A549 treated with DMSO at 1 μM for 4 hours (cell line): ENCODE measurements at places on chromosomes 4 and X. TPM values are rescaled to one million over a fixed set of nuclear protein-coding genes. Genes with fewer than 3 reads are reported as not detected.

Gene GPR78
- 0.22 to 0.26 TPM (median 0.23 TPM) in 3 of 5 replicates, not detected in the others for total RNA-seq

Gene IDS
- 106 to 121 TPM (median 116 TPM) in 5 replicates for total RNA-seq

Gene NPY2R
- total RNA-seq, result 0.02 to 0.08 TPM (median 0.08 TPM) in 4 of 5 replicates, not detected in the other

Gene SGCB
- 16.7 to 23.9 TPM (median 20.2 TPM) in 5 replicates for total RNA-seq

Gene AFF1
- total RNA-seq, result 8.9 to 13.6 TPM (median 11.0 TPM) in 5 replicates

Gene GALNTL6
- total RNA-seq, result 0.06 to 0.17 TPM (median 0.10 TPM) in 5 replicates

Gene RRH
- 0.06 to 0.15 TPM (median 0.11 TPM) in 3 of 5 replicates, not detected in the others for total RNA-seq

Gene BST1
- 17.6 to 21.6 TPM (median 18.5 TPM) in 5 replicates for total RNA-seq

Gene CC2D2A
- total RNA-seq, result 12.2 to 16.4 TPM (median 13.2 TPM) in 5 replicates
